ENCODE measurements at places on chromosomes 7 and 10.

- DNase-seq, result no peak
Measured at GRCh38 chr10:44325157-44325556, 59.7 kb downstream of the CXCL12 start.

DNA sequence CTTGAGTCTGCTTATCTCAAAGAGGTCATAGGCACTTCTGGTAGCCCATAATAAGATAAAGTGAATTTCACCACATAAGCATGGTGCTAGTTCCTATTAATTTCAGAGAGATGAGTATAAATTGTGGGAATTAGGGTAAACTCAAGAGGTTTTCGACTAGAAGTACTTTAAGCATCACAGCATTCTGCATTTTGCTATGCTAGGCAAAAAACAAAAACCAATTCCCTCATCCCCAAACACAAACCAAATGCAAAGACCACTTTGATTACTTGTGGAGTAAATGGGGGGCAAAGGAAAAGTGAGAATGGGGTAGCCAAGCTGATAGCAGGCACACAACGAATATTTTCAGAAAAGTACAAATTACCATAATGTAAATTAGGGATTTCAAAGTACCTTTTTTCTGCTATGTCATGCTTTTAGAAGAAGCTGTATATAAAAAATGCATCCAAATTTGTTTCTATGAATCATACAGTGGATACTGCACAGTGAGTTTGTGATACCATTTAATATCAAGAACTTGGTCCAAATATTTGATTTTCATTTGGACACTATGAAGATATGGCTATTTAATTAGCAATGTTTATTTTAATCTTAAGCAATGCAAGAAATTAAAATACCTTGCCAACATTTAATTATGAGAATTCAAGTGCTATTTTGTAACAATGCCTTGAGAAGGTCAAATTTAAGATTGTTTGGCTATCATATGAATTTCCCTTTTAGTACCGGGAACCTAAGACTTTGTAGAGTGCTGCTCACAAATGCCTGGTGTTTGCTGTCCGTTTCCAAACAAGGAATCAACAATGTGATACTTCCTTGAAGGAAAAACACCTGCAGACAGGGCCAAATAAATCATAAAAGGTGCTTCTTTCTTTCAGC lies 455.5 kb downstream of the PHTF2 start:
- DNase-seq, result no peak

DNA sequence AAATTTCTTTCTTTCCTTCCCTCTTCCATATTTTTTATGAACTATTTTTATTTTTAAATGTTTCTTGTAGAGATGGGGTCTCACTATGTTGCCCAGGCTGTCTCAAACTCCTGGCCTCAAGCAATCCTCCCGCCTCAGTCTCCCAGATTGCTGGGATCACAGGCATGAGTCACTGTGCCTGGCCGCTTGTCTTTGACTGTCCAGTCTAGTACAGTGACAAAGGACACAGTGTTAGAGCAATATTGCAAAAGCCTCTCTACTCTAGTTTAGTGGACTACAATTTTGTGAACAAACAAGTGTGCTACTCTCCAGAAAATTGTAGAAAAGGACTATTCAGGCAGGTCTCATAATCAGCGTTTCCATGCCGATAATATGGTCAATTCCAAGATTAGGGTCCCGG lies 11.0 kb downstream of the CPA4 start:
- no peak for DNase-seq

DNA sequence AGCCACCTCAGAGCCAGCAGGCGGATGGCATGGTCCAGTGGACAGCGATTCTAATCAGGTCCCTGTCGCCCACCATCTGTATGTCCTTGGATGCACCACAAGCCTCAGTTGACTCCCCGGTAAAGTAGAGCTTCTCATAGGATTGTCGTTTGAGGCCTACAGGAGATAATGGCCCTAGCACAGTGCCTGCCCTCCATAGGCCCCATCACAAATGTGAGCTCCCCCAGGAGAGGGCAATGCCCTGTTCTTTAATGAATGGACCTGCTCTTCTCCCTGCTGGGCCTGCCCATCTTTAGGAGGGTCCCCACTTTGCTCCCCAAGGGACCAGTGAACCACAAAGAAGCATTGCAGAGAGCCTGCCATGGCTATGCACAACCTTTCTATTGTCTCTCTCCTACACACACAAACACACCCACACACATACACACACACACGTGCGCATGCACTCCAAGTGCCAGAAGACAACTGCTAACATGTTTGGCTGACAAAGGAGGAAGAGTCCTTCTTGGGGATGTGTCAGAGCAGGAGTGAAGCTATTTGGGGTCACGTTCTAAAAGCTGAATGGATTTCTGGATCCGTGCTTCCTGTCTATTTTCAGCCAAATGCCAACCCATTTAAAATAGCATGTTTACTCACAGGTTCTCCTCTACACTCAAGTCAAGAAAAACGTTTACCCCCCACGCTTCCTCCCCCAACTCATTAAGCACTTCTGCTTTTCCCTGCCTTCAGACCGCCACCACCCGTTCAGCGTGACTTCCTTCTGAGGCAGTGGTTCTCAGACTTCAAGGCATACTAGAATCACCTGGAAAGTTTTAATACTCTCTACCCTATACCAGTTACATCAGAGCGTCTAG lies 196.1 kb downstream of the GRID1 start:
- no peak for DNase-seq

DNA sequence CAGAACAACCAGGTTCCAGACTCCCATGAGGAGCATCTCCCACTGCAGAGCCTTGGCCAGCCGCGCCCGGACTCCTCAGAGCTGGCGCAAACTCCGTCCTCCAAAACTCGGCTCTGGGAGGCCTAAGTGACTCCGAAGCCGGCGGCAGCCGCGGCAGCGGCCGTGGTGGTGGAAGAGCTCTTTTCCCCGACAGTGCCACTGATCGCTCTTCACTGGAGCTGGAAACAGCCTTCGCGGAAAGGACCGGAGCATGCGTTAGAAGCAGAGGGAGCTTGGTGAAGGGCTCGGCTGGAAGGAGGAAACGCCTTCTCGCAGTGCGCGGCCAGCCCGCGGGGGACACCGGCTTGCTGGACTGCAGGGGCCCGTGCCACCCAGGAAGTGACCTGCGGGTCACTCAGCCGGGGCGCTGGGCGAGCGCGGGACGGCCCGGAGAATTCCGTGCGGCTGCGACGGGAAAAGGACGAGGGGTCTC lies 5.0 kb upstream of the HOXA13 start:
- DNase-seq, result no peak

- DNase-seq, result no peak
Measured at GRCh38 chr7:156014808-156015207, 202.5 kb upstream of the SHH start.

- DNase-seq, result no peak
Measured at GRCh38 chr7:69433081-69433480, 165.2 kb upstream of the AUTS2 start.
